NCI-H2171 (cell line): ENCODE measurements at places on chromosomes 1 and 21.

DNA sequence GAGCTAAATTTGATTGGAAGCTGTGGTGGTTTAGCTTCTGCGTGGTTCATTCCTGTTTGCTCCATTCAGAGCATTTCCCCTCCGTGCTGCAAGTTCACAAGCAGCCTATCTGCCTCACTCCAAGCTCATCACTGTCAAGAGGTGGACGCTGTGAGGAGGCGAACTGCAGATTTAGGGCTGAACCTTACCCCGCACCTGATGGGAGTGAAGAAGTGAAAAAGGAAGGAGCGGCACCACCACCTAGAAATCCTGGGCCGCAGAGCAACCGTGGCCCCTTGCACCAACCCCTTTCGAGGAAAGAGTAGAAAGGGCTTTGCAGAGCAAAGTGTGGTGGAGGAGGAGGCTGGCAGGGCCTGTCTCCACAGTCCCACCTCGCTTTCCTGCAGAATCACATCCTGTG is 117.4 kb downstream of the IER5 start:
- DNase-seq, result no peak

DNA sequence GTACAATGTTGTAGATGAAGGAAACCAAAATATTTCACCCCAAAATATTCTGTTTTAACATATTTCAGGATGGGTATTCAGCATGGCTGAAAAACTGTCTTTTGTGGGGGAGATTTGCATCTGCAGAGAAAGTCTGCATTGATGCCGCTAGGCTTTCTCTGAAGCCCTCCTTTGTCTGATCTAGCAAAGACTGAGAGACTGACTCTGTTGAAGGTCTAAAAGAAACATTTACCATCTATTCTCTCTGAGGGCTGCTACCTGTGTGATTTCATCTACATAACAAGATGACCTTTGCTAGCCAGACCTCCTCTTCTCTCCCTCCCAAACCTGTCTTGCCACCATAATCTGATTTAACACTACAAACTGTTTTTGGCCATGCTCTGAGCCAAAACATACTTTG is 12.4 kb upstream of the MT1HL1 start:
- no peak for DNase-seq

DNA sequence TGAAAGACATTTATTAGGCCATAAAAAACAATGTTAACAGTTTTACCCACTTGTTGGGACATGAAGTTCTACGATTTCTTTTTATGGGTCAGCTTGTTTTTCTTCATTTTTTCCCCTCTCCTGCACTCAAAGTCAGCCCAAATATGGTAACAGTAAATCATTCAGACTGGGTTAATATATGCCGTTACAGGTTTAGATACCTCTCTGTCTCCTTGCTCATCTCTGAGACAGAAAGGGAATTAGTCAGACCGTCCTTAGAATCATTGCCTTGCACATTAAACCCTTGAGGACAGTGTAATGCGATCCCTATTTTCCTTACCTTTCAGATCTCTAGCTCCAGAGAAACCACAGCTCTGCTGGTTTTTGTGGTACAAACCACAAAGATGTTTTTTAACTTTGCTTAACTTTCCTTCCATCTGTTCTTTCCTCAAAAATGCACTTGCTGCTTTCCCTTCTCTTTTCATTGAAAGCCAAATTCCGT is 613.3 kb downstream of the PLPP3 start:
- DNase-seq, result no peak

GRCh38 chr1:168736520-168736919 is 7.5 kb upstream of the DPT start:
- DNase-seq, result no peak

GRCh38 chr1:24425441-24425840 is 9.8 kb downstream of the NIPAL3 start:
- DNase-seq, result no peak
